ENCODE measurements at places on chromosomes 7 and 10. TPM values are rescaled to one million over a fixed set of nuclear protein-coding genes. Genes with fewer than 3 reads are reported as not detected.

GRCh38 chr10:67492317-67493019 lies 203.5 kb downstream of the CTNNA3 start:
- no peak for DNase-seq

The UTF1 gene
- not detected for total RNA-seq

DNA sequence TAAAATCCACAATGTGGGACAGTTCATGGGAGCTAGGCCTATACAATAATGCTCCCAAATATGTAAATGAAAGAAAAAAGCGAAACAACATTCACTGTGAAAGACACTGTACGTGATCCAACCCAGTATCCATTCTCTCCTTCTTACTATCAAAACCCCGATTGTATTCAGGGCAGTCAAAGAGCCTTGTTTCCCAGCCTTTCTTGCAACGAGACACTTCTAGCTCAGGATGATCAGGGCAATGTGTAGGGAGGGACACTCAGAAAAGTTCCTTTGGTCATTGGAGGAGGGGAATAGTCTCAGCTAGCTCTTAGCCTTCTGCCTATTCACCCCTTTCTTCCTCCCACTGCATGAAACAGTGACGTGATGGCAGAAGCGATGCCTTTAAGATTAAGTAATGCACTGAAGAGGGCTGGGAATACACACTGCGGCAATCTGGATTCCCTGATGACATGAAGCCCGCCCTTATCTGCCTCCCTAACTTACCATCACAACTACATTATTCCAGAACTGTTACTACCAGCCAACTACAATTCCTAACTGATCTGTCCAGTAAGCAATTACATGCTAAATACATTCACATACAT lies 27.3 kb downstream of the UBE2H start:
- DNase-seq: peak; percentile 37

The HABP2 gene
- total RNA-seq: not detected

- no peak for DNase-seq
Observed at GRCh38 chr10:123884907-123885381, 6.7 kb downstream of the CPXM2 start.

GRCh38 chr7:99000196-99000903 lies 122.0 kb downstream of the TRRAP start:
- DNase-seq: no peak

The WDFY4 gene
- total RNA-seq: not detected

GRCh38 chr7:146214842-146215241 lies 98.2 kb downstream of the CNTNAP2 start:
- no peak for DNase-seq

The PDZD7 gene
- 0.42 TPM for total RNA-seq

The HOXA3 gene
- 12.4 TPM for total RNA-seq

DNA sequence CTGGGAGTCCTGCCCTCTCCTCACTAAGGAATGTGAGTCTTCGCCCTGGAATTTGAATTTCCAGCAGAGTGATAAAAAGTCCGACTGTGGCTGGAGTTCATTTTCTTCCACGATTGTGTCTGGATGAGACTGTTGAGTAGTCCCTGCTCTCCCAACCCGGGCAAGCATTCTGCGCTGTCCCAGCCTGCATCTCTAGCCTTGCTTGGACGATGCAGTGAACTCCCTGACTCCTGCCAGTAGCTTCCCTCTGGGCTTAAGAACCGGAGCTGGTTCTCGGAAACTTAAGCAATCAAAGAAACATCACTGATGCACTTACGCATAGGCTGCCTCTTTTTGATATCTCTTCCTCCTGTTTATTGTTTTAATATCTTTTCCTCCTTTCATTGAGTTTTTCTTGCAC lies 116.0 kb upstream of the FZD8 start:
- DNase-seq: no peak

The IKZF5 gene
- 1.4 TPM for total RNA-seq

- DNase-seq: peak; percentile 11
Observed at GRCh38 chr7:27767374-27767773, 27.4 kb downstream of the TAX1BP1 start.

GRCh38 chr10:93601146-93601773 lies at the start of gene RBP4:
TSS of gene RBP4 (minus strand) at chr10:93601235. CDS start at chr10:93601028, 207 bp downstream.
- no peak for DNase-seq

DNA sequence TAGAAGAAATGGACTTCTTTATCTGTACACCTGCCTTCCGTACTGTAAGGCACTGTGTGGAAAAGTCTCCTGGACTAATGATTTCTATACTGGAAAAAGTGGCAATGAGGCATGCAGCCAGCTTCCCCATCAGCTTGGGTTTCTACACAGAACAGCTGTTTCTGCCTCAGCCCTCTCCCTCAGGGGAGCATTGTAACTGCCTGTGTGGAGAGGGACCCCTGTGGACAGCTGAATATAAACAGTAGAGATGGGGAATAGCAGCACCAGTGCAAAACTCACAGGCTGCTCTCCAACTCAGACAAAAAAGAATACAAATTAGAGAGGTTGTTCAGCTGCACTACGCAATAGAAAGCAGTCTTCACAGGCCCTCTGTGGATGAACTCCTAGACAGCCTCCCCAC lies 451.3 kb upstream of the MBL2 start:
- DNase-seq: no peak

DNA sequence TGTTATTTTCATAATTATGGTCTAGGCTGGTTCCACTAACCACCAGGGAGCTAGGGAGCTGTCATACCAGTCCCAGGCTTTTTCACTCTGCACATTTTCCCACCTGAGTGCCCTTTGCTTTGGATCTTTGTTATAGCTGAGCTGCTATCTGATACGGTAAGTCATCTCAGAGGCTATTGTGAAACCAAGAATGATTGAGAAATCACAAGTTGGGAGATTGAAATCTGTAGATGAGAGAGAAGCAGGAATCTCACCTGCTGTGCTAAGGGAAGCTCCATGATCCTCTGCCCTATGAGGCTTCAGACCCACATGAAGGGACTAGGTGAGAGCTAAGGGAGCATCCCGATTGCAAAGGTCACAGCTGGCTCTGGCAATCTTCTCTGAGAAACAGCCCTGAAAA lies 307.8 kb downstream of the REEP3 start:
- DNase-seq: no peak

DNA sequence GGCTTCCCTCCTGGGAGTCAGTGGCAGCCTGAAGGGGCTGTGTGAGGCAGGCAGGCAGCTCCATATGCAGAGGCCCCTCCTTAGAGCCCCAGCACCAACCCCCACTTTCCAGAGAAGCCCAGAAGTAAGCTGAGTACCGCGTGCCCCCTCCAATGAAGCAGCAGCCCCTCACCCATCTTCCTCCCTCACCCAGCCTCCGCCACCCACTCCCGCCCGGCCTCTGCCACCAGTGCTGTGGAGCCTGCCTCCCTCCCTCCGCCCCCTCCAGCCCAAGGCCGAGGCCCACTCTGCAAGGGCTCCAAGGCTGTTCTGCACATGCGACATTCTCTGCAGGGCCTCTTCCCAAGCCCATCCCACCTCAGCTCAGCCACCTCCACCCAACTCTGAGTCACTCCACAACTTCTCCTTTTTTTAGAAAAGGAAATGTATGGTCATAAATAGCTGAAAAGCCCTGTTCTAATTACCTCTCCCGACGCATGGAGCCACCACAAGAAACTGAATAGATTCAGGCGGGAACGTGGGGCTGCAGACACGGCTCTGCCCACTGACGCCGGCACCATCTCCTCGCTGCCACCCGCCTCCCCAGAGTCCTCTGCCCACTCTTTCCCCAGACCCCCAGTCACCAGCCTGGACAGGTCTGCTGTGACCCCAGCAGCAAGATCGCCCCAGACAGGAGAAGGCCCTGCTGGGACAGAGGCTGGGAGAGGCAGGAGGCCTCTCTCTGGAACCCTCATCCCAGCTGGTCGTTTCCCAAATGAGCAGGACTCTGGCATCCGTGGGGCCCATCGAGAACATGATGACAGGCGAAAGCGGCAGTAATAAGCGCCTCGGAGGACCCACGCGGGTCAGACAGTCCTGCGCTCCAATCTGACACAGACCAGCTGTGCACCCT lies 213.9 kb downstream of the MAD1L1 start:
- DNase-seq: peak; percentile 82

The SEMA4G gene
- total RNA-seq: 0.57 TPM

The CRPPA gene
- 0.11 TPM for total RNA-seq

DNA sequence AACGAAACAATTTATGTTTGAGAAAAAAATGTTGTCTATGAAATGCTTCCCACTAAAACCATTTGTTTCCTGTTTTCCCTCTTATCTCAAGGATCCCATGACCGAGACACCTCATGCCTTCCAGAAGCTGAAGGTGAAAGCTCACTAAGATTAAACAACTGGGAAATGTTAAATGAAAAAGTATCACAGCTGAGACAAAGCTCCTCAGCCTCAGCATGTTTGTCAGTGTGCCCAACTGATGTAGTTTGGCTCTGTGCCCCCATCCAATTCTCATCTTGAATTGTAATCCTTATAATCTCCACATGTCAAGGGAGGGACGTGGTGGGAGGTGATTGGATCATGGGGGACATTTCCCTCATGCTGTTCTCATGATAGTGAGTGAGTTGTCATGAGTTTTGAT lies 327.3 kb downstream of the HTR7 start:
- peak; percentile 4 for DNase-seq

DNA sequence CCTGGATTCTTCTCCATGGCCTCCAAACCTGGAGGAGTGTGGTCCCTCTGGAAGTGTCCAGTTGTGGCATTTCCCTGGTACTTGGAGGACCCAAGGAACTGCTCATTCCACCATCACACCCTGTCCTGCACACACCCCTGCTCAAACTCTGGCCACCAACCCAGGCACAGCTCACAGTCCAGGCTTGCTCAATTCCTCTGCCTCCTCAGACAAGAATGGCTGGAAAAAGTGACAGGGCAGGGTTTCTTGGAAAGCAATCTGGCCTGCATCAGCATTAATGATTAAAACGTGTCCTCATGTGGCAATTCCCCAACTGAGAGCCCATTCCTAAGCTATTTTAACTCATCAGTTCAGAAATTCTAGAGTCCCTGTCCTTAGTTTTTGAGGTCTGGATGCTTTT lies 17.2 kb upstream of the TPST1 start:
- no peak for DNase-seq

The AGAP5 gene
- total RNA-seq: 1.8 TPM

DNA sequence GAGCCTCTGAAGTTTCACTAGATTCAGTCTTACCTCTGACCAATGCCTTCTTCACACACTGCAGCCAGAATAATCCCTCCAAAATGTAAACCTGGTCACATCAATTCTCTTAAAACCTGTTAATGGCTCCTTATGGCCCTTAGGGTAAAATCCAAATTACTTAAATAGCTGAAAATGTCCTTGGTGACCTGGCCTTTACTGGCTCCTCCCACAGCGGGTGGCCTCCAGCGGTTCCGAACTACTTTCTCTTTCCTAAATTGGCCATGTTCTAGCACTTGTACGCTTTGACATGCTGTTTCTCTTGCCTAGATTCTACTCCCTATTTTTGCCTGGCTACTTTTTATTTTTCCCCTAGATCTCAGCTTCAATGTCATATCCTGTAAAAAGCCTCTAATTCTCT lies 36.1 kb downstream of the AGK start:
- DNase-seq: no peak

- no peak for DNase-seq
Observed at GRCh38 chr7:66330961-66331360, 125.8 kb downstream of the TPST1 start.

GRCh38 chr7:98348726-98349474 lies 52.0 kb downstream of the BAIAP2L1 start:
- no peak for DNase-seq

The GPRIN2 gene
- 0.23 TPM for total RNA-seq

The C10orf90 gene
- not detected for total RNA-seq

The ZWINT gene
- total RNA-seq: 79.3 TPM

GRCh38 chr7:129793506-129794310 lies 159.1 kb downstream of the UBE2H start:
- no peak for DNase-seq

The PCGF5 gene
- total RNA-seq: 15.0 TPM

The FGL2 gene
- total RNA-seq: not detected

The ACBD7 gene
- total RNA-seq: 10.2 TPM

The PRSS37 gene
- total RNA-seq: not detected

- DNase-seq: no peak
Observed at GRCh38 chr10:93072225-93072712, 1.4 kb upstream of the CYP26A1 start.

DNA sequence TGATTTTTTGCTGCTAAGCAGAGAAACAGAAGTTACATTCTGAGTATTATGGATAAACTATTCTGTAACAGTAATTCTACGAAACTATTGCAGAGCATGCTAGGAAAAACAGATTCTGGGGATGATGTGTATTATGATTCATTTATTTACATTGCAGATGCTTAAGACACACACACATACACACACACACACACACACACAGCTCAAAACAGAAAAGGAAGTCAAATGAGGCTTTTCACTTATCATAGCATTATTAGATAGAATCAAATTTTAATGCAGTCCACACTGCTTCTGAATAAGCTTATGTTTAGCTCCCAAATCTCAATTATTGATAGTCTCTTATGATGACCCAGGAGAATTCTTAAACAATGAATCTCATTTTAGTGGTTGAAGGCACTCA lies 307.2 kb downstream of the HGF start:
- DNase-seq: peak; percentile 8

DNA sequence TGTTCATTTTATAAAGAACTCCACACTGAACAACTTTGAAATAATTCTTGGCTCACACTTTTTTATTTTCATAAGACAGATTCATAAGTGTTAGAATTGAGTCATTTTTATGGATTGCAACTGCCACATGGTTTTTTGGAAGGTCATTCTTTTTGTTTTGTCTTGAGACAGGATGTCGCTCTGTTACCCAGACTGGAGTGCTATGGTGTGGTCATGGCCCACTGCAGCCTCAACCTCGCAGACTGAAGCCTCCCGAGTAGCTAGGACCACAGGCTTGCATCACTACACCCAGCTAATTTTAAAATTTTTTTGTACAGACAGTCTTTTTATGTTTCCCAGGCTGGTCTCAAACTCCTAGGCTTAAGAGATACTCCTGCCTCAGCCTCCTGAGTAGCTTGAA lies 20.3 kb downstream of the BMS1 start:
- no peak for DNase-seq

DNA sequence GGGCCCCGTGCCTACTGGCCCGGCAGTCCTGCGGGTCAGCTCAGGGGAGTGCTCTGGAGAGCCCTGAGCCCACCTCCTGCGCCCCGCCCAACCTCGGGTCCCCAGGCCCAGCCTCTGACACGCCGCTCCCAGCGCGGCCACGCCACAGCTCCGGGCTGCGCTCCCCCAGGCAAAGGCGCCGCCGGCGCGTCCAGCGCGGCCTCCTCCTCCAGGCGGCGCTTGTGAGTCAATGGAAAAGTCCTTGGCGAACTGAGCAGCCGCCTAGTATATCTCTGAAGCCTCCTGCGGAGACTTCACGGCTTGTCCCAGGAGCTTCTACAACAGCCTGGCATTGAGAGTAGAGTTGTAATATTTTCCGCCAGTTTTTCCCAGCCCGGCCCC lies 29.5 kb upstream of the BMS1 start:
- DNase-seq: peak; percentile 71

- peak; percentile 82 for DNase-seq
Observed at GRCh38 chr10:46033602-46034011, 3.2 kb upstream of the NCOA4 start.

DNA sequence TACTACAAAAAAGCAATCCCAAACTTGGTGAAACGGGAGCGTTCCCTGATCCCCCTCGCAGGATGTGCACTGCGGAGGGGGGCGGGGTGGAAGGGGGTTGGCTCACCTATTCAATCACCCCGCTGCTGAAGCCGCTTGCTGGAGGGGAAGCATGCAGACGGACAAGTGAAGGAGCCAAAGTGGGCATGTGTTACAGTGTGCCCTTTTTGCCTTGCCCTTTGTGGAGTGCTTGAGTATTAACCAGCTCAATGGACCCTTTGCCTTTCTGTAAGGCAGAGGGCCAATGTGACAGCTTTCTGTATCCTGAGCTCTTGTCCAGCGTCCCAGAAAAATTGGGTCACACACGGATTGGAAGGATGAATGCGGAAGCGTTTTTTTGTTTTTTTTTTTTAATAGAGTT lies 348.9 kb upstream of the NPSR1 start:
- DNase-seq: peak; percentile 16
